ENCODE measurements at places on chromosomes 16 and 17.

GRCh38 chr17:867896-868489 lies 85.8 kb downstream of the MRM3 start:
- no peak for DNase-seq

DNA sequence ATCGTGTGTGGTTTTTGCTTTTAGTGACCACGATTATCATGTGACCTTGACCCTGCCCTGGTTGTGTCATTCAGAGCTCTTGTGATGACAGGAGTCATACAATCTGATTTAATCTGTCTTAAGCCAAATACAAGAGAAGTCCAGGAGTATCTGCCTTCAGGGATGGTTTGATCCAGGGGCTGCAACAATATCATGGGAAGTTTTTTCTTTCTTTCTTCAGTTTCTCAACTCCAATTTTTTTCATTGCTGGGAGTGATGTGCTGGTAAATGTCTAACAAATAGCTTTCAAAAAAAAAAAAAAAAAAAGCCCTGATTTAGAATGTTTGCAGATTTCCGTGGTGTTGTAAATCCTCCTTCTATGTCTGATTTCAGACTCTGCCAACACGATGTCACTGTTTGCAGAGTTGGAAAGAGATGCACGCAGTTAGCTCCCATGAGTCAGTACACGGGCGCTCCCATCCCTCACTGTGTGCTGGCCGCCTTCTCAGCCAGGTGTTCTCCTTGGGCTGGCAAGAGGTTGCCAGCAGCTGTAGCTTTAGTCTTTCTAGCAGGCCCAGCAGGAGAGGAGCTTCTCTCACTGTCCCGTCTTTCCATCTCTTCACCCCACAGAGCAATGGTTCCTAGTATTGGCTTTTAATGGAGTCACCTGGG lies 229.7 kb downstream of the SNX29 start:
- DNase-seq: no peak

DNA sequence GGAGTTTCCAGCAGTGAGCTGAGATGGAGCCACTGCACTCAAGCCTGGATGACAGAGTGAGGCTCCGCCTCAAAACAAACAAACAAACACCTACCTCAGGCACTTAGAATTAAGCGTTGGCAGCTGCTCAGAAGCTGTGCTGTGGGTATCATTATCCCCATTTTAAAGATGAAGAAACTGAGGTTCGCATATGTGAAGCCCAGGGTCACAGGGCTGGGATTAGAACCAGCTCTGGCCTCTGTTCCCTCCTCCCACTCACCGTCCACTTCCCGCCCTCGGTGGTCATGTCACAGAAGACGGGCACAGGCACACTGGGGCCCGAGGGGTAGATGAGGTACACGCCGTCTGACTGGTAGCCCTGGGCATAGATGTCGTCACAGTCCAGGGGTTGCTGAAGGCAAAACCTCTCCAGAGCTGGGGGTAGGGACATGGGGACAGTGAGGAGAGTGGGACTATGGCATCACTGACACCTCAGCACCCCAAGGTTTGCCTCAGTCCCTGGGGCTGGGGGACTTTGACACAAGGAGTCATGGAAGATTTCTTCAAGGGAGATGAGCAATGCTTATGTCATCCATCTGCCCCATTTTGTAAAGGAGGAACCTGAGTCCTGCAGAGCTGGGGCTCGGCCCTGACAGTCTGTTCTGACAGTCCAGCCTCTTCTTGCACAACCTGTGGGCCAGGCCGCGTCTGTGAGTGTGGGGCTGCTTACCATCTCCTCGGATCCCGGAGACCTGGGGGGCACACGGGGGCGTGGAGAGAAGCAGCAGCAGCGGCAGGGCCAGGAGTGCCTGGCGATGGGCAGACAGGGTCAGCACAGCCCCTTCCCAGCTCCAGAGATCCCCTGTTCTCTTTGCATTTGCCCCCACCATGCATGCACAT lies 700 bp downstream of the MFAP4 start:
- peak; percentile 39 for DNase-seq

- no peak for DNase-seq
Measured at GRCh38 chr16:4075534-4075933, 40.7 kb downstream of the ADCY9 start.

DNA sequence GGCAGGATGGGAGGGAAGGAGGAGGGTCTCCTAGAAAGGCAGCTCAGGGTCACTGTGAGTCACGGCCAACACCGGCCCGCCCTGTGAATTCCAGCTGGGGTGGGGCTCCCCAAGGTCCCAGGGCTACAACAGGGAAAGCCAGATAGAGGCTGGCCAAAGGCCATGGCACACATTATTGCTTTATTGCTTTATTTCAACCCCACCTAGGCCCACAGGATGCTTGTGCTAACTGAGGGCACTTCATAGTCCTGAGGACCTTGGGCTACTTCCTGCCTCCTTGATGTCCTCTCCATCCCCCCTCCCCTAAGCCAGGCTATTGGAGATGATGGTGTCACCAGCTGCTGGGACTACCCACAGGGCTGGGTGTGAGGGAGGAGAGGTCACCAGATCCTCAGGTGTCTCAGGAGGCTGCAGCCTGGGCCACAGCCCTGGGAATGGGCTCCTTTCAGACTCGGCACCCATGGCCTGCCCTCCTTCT lies 26.1 kb downstream of the LRRC75A start:
- DNase-seq: peak; percentile 55

GRCh38 chr17:36650096-36650775 lies 48.9 kb downstream of the MRM1 start:
- no peak for DNase-seq

DNA sequence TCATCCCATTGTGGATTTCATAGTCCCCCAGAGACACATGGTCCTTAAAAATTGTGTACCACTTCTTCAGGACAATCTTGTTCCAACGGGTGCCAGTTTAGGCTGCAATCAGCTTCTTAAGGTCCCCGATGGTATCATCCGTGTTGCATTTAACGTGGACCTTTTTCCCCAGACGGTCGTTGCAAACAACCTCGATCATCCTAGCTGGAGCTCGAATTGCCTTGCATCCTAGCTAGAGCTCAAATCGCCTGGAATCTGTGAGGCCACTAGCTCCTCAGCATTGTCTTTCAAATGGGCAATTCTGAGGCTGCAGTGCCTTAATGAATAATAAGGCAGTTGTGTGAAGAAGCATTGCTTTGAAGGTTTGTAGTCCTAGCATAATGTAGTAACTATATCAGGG lies 37.7 kb upstream of the RHBDL3 start:
- no peak for DNase-seq

- DNase-seq: no peak
Measured at GRCh38 chr17:21213638-21214014, 335 bp downstream of the TMEM11 start.

- no peak for DNase-seq
Measured at GRCh38 chr17:9298776-9299295, 276.8 kb downstream of the STX8 start.

DNA sequence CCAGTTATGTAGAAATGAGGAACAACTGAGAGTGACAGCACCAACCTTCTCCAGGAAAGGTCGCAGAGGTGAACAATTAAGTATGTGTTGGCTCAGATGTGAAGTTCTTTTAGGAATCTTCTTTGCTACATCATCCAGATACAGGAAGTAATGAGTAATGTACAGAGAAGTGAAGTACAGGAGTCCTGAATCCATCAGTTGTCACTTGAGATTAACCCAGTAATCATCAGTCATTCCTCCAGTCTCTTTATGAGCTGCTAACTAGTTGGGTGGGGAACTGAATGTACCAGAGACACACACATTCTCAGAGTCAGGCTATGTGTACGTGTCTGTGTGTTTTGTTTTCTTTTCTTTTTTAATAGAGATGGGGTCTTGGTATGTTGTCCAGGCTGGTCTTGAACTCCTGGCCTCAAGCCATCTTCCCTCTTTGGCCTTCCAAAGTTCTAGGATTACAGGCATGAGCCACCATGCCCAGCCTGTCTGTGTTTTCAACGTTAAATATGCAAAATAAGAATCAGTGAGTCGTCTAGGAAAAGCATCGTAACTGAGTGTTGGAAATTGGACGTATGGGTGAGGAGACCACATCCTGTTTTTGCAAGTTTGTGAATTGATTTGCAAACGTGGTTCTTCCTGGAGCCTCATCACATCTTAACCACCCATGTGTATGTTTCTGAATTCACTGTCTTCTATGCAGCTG lies 19.9 kb downstream of the ZNF200 start:
- no peak for DNase-seq

GRCh38 chr17:50920041-50920410 lies 53.9 kb upstream of the TOB1 start:
- DNase-seq: no peak

DNA sequence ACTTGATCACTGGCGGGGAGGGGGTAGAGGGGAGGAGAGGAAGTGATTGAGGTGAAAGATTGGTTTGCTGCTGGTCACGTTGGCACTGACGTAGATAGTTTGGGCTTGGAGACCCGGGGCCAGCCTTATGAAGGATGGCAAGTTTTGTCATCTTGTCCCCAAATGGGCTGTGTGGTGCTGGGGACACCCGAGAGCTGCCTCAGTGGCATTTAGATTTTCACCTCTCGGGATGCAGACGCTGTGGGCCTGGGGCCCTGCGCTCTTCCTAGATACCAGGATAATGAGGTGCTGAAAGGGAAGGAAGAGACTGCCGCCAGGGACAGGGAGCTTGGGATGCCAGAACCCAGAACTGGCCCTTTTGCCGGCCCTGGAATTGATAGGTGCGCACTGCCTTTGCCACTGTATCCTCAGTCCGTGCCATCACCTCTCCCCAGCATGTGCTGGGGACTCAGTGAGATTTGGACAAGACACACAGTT lies 1.4 kb upstream of the SOCS3 start:
- DNase-seq: no peak

GRCh38 chr17:78676412-78677302 lies 99.5 kb upstream of the DNAH17 start:
- no peak for DNase-seq

- peak; percentile 75 for DNase-seq
Measured at GRCh38 chr16:12439399-12440227, 364.1 kb downstream of the CPPED1 start.

DNA sequence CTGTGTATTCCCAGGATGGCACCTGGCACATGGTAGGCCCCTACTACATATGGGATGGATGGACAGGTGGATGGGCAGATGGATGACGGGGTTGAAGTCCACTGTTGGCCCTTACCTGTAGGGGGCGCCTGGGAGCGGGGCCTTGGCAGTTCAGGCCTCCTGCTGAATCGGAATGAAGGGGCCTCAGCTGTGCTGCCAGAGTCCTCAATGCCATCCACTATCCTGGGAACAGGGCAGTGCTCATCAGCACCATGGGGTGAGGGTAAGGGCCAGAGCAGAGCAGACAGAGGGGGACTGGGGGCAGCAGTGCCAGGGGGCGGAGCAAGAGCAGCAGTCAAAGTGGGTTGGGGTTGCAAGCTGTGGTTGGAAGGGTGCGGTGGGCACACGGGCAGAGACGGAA lies 8.3 kb upstream of the RAB5C start:
- no peak for DNase-seq

- DNase-seq: no peak
Measured at GRCh38 chr16:54875443-54875842, 55.2 kb upstream of the IRX5 start.

DNA sequence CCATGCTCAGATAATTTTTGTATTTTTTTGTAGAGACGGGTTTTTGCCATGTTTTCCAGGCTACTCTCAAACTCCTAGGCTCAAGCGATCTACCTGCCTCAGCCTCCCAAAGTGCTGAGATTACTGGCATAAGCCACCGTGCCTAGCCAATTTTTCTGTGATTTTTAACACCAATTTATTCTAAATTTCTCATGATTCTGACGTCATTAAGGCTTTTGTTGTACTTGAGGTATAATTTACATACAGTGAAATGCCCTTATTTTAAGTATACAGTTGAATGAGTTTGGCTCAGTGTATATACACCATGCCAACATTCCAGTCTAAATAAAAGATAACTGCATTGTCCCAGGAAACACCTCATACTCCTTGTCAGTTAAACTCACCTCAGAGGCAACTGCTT lies 77.4 kb downstream of the TMEM132E start:
- no peak for DNase-seq

Data from NCI-H2029 (cell line).